ENCODE measurements at places on chromosomes 6 and 20.

- H3K27ac ChIP-seq, result no peak overlapping the region
- DNase-seq, result no peak
These were observed 341.6 kb upstream of the JAG1 start for GRCh38 chr20:11015440-11015839.

DNA sequence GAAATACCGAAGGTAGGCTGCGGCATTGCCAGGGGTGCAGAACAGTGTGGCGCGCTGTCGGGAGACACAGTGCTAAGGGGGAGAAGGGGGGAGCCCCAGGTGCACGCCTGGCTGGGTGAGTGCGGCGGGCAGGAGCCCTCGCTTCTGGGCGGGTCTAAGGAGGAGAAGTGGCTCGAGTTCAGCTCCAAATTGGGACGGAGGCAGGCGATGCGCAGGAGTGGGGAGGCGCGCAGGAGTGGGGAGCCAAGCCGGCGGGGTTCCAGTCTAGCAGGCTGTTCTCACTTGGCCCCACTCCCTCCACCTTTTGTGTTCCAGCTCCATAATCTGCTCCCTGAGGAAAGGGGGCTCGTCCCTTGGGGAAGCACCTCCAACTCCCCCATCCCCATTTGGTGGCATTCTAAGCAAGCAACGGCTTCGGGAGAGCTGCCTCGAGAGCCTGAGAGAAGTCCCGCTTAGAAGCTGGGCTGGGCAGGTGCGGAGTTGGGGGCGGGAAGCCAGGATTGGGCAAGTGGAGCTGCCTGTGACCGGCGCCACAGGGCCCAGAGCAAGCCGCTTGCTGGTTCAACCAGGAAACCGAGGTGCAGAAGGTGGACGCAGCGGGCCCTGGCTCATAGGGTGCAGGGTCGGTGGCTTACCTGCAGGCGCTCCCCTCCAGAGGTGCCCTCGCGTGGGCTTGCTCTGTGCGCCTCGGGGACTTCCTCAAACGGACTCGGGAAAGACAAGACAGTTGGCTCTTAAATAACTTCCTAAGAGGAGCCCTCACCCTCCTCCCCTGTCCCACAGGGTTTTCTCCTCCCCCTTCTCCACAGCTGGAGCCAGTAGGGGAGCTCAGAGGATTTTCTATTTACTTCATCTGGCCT lies at the start of gene F13A1:
F13A1 (minus strand) TSS at position 711 of the 860 bp plus-strand sequence. CDS start 1,998 bp downstream, outside the sequence.
- H3K36me3 ChIP-seq, result no peaks in the 10 kb centered on the region
- no peaks in the 10 kb centered on the region for H3K4me1 ChIP-seq
- no peak within 1 kb of the TSS for H3K4me3 ChIP-seq

GRCh38 chr6:113644861-113645575 lies 212.1 kb upstream of the MARCKS start:
- H3K4me3 ChIP-seq, result no peak overlapping the region
- no peaks in the 10 kb centered on the region for H3K27me3 ChIP-seq
- H3K4me1 ChIP-seq, result no peaks in the 10 kb centered on the region
- no peaks in the 10 kb centered on the region for H3K36me3 ChIP-seq
- no peak for DNase-seq

- no peaks in the 10 kb centered on the region for H3K27me3 ChIP-seq
- H3K4me3 ChIP-seq, result no peak overlapping the region
- no peaks in the 10 kb centered on the region for H3K4me1 ChIP-seq
These were observed 3.8 kb downstream of the ADGB start for GRCh38 chr6:146602526-146602925.

DNA sequence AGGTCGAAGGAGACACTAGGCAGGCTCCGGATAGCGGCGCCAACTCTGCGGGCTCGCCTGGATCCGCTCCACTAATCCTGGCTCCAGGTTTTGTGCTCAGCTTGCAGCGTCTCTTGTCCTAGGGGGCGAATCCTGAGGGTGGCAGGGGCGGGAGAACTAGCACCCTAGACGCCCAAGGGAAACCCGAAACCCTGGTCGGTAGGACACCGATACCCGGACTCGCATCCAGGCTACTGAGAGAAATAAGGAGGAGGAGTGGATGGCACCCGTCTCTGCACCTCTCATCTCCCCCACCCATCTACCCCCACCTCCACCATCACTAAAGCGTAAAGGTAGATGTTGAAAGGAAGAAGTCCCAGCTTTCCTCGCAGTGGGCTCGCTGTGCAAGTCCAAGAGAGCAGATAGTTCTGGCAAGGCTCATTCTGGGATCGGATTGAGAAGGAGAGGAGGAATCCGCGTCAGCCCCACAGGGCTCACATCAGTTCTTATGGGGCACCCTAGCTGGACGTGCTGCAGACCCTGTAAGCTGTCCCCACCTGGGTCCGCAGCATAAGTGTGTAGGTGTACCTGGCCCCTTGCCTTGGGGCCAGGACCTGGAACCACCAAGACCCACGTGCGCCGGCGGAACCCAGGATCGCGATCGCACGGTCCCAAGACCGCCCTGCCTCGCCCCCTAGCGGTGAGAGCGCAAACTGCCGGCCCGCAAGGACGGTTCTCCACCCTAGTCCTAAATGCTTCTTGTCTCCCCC lies 6.9 kb downstream of the SLC32A1 start:
- H3K4me3 ChIP-seq, result peak overlapping the region; percentile 47
- no peaks in the 10 kb centered on the region for H3K36me3 ChIP-seq
- no peak overlapping the region for H3K27ac ChIP-seq
- peaks cover 36% of the 10 kb centered on the region for H3K4me1 ChIP-seq
- H3K27me3 ChIP-seq, result peaks cover 61% of the 10 kb centered on the region

- H3K4me3 ChIP-seq, result no peak overlapping the region
- H3K4me1 ChIP-seq, result no peaks in the 10 kb centered on the region
- no peaks in the 10 kb centered on the region for H3K27me3 ChIP-seq
- no peaks in the 10 kb centered on the region for H3K36me3 ChIP-seq
These were observed 32.2 kb downstream of the CARMIL1 start for GRCh38 chr6:25311331-25311840.

DNA sequence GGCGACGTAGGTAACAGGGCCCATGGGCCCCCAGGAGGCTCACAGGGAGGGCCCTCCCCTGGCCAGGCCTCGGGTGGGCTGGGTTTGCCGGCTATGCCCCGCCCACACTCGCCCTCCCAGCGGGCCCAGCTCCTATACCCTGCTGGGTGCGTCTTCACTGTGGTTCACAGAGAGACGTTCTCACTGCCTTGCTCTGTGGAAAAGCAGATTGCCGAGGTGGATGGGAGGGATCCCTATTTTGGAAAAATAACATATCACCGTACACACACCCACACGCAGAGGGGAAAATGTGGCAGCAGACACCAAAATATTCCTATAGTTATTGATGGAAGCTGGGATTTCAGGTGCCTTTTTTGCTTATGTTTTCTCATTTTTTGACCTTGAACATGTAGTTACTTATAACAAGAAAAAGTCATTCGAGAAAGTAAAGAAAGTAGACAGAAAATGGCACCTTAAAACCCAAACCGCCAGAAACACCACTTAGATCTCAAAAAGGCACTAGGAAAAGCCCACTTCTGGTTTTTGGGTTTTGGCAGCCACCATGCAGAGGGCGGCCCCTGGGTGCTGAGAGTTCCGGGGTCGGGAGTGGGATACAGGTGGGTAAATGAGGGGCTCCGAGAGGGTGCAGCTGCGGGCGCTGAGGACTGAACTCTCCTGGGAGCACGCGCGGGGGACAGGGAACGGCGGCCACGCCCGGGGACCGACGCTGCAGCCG lies 49.4 kb downstream of the TMEM242 start:
- peak overlapping the region; percentile 70 for H3K4me3 ChIP-seq
- peak; percentile 63 for DNase-seq
- no peaks in the 10 kb centered on the region for H3K36me3 ChIP-seq
- H3K27me3 ChIP-seq, result no peaks in the 10 kb centered on the region

- no peaks in the 10 kb centered on the region for H3K27me3 ChIP-seq
- no peaks in the 10 kb centered on the region for H3K36me3 ChIP-seq
- no peak for DNase-seq
These were observed 158.5 kb downstream of the SYNDIG1 start for GRCh38 chr20:24627926-24628325.

DNA sequence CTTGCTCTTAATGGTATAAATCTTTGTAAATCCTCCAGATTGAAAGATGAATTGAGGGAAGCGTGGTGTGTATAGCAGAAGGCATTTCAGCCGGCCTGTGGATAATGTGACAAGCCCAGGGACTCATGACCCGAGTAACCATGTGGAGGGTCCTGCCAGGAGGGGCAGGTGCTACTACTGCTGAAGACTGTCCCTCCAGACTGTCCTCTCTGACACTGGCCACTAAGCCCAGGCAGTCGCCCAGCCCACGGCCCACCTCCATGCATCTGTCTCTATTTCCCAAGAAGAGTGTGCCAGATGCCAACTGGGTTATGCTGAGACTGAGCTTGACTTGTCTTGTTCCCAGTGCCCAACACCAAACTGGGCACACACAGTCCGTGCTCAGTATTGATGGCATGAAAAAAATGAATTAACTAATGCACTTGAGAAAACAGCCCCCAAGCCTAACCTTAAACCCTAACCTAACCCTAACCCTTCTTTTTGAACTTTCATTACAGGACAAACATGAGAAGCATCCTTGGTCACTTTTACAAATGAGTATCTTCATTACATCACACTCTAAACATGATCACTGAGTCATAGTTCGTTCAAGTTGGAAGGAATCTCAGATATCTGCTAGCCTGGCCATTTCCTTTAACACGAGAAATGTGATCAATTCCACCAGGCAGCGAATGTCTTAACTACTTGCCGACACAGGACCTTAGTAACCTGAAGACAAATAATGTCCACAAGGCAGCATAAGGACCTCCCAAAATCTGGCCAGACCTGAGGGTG lies 182.2 kb upstream of the RREB1 start:
- H3K27ac ChIP-seq, result no peak overlapping the region
- H3K4me1 ChIP-seq, result no peaks in the 10 kb centered on the region
- H3K27me3 ChIP-seq, result no peaks in the 10 kb centered on the region
- no peaks in the 10 kb centered on the region for H3K36me3 ChIP-seq
- no peak for DNase-seq

GRCh38 chr6:25446830-25447569 lies 167.8 kb downstream of the CARMIL1 start:
- H3K36me3 ChIP-seq, result no peaks in the 10 kb centered on the region
- no peaks in the 10 kb centered on the region for H3K27me3 ChIP-seq
- DNase-seq, result no peak
- no peak overlapping the region for H3K27ac ChIP-seq

GRCh38 chr20:7687065-7687464 lies 253.2 kb downstream of the HAO1 start:
- H3K4me3 ChIP-seq, result no peak overlapping the region
- no peaks in the 10 kb centered on the region for H3K27me3 ChIP-seq
- H3K4me1 ChIP-seq, result no peaks in the 10 kb centered on the region
- H3K36me3 ChIP-seq, result no peaks in the 10 kb centered on the region

GRCh38 chr20:31861385-31862156 lies 8.8 kb downstream of the DUSP15 start:
- peaks cover 4% of the 10 kb centered on the region for H3K27me3 ChIP-seq
- H3K4me1 ChIP-seq, result peaks cover 8% of the 10 kb centered on the region
- H3K36me3 ChIP-seq, result no peaks in the 10 kb centered on the region
- no peak overlapping the region for H3K27ac ChIP-seq

- DNase-seq, result no peak
- H3K4me1 ChIP-seq, result peaks cover 38% of the 10 kb centered on the region
- no peak overlapping the region for H3K27ac ChIP-seq
These were observed 1.8 kb upstream of the CTSZ start for GRCh38 chr20:59008715-59009336.

DNA sequence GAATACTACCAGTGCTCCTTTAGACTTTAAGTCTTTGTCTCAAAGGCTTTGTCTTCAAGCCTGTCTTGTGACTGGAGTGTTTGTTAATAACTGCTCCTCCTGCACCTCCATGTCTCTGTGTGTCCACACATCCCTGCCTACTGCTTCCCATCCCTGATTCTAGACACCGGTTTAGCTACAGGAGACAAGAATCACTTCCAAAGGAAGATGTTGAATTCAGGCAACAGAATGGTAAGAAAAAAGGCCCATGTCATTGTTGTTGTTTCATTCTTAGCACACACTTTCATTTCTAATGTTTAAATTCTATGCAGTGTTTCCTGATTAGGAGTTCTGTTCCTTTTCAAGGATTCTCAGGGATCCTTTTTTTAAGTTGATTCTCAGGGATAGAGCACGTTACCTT lies 293.6 kb upstream of the STXBP5 start:
- H3K27ac ChIP-seq, result no peak overlapping the region
- no peak for DNase-seq
- no peaks in the 10 kb centered on the region for H3K4me1 ChIP-seq
- no peak overlapping the region for H3K4me3 ChIP-seq
- H3K27me3 ChIP-seq, result no peaks in the 10 kb centered on the region

DNA sequence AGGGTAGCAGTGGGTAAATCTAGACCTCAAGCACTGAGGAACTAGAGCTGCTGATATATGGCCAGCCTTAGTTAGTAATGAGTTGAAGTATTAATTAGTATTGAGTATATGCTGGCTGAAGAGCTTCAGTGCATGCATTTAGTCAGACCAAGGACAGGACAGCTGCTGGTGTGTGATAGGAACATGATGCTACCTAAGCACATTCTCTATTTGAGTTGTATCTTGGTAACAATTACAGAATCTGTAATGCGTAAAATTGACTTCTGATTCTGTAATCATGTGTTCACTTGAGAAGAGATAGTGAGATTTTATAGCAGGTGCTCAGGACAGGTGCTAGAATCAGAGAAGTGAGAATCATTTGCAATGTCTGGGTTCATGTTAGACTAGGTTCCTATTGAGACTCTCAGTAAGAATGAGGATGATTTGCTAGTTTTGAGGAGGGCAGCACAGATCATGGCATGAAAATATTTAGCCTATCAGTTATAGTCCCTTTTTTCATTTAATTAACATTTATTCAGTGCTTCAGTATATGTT lies 369.4 kb upstream of the HS3ST5 start:
- no peaks in the 10 kb centered on the region for H3K36me3 ChIP-seq
- H3K27me3 ChIP-seq, result no peaks in the 10 kb centered on the region
- H3K27ac ChIP-seq, result no peak overlapping the region

DNA sequence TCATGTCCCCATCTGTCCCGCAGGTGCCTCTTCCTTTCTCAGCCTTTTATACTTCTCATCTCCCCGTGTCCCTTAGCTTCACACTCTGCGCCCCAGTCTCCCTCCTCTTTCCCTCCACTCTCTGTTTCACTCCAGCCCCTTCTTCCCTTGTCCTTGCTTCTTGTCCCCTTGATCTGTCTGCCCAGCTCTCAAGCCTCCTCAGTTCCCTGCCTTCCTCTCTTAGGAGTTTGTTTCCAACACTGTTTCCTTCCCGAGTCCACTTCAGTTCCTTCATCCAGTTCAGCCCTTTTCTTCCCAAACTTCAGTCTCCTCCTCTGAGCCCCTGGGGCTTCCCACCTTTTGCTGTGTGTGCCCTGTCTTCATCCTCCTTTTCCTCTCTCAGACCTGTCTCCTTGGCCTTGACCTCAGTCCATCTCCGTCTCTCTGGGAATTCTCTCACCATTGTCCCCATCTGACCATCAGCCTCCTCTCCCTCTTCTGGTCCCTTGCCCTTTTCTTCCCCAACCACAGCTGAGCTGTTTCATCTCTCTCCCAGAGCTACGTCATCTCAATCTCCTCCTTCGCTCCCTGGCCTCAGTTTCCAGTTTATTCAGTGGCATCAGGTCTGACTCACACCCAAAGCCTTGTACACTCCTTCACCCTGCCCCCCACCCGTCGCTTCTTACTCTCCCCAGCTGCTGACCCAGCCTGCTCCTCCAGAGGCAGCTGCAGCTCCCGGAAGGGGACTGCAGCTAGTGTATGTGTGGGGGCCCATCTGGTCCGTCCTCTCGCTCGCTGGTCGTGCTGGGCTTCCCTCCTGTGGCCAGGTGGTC lies 2.7 kb upstream of the DDR1 start:
- peaks cover 36% of the 10 kb centered on the region for H3K4me1 ChIP-seq
- no peaks in the 10 kb centered on the region for H3K36me3 ChIP-seq
- no peak for DNase-seq
- no peak overlapping the region for H3K27ac ChIP-seq

All from effector memory CD4-positive, alpha-beta T cell (primary cell).